Hematopoietic multipotent progenitor cell (in vitro differentiated cells): ENCODE measurements at places on chromosomes 16 and 17. TPM values are rescaled to one million over a fixed set of nuclear protein-coding genes. Genes with fewer than 3 reads are reported as not detected.

GRCh38 chr17:17090642-17091103 lies 48.4 kb downstream of the MPRIP start:
- DNase-seq, result no peak

- no peak for DNase-seq
These were observed 4.7 kb downstream of the IGSF6 start for GRCh38 chr16:21647562-21648164.

DNA sequence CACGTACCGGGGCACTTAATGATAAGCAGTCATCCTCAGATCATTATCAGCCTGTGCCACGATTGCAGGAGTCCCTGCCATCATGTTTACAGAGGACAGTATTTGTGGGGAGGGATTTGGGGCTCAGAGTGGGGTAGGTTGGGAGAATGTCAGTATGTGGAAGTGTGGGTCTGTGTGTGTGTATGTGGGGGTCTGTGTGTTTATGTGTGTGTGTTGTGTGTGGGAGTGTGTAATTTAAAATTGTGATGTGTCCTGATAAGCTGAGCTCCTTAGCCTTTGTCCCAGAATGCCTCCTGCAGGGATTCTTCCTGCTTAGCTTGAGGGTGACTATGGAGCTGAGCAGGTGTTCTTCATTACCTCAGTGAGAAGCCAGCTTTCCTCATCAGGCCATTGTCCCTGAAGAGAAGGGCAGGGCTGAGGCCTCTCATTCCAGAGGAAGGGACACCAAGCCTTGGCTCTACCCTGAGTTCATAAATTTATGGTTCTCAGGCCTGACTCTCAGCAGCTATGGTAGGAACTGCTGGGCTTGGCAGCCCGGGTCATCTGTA lies 13.5 kb upstream of the EFCAB13 start:
- no peak for DNase-seq

GRCh38 chr16:67884684-67885083 lies at the start of gene NRN1L:
Gene NRN1L (plus strand): TSS chr16:67884885. CDS start chr16:67884904, 19 bp downstream.
- no peak for DNase-seq

GRCh38 chr17:81003711-81004475 lies 12.3 kb downstream of the CHMP6 start:
- no peak for DNase-seq

DNA sequence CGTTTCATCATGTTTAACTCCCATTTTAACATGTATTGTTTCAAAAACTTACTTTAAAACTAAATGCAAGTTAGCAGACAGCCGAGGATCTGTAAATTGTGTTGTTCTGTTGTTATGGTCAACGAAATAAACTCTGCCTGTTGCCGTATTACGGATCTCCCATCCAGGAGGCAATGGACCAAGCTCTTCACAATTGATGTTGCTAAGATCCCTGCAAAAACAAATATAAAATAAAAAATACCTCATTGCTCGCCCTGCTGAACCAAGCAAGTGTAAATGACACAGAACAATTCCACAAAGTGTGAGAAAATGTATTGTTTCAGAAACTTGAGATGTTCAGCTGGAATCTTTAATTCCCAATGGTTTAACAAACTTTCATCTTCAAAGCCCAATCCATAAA lies 65.0 kb downstream of the CEP95 start:
- DNase-seq, result no peak

PRSS22 gene
- total RNA-seq, result not detected
